Activated naive CD4-positive, alpha-beta T cell treated with anti-CD3 and anti-CD28 coated beads, Interleukin-2, amount 50 U/mL, for 72 hours (primary cell): ENCODE measurements at places on chromosomes 4 and X. TPM values are rescaled to one million over a fixed set of nuclear protein-coding genes. Genes with fewer than 3 reads are reported as not detected.

GRCh38 chr4:29948858-29949257 lies 771.3 kb upstream of the PCDH7 start:
- no peak for DNase-seq

GRCh38 chr4:743463-744211 lies 38.0 kb downstream of the PCGF3 start:
- DNase-seq = no peak

AKAP17A gene
- total RNA-seq = 70.1 TPM

GRCh38 chrX:12240491-12240890 lies 102.2 kb downstream of the FRMPD4 start:
- DNase-seq = no peak

DNA sequence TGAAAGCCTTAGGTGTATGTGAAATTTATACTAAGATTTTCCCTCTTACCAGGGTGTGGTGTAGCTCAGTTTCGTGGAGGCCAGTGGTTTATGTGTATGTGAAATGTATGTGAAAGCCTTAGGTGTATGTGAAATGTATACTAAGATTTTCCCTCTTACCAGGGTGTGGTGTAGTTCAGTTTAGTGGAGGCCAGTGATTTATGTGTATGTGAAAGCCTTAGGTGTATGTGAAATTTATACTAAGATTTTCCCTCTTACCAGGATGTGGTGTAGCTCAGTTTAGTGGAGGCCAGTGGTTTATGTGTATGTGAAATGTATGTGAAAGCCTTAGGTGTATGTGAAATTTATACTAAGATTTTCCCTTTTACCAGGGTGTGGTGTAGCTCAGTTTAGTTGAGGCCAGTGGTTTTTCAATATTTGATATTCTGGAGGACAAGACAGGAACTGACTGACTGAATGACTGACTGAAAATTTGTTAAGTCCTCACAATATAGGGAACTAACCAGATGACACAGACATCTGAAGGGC lies 143.7 kb downstream of the NEXMIF start:
- DNase-seq = no peak

ASMT gene
- 1.1 TPM for total RNA-seq

DNA sequence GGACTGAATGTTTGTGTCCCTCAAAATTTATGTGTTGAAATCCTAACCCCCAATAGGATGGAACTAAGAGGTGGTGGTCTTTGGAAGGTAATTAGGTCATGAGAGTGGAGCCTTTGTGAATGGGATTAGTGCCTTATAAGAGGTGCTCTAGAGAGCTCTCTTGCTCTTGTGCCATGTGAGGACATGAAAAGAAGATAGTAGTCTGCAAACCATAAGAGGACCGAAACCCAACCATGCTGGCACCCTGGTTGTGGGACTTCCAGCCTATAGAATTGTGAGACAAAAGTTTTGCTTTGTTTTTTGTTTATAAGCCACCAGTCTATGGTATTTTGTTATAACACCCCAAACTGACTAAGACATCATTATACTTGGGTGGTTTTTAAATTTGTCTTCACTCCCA lies 417.1 kb downstream of the ANKRD50 start:
- no peak for DNase-seq

DNA sequence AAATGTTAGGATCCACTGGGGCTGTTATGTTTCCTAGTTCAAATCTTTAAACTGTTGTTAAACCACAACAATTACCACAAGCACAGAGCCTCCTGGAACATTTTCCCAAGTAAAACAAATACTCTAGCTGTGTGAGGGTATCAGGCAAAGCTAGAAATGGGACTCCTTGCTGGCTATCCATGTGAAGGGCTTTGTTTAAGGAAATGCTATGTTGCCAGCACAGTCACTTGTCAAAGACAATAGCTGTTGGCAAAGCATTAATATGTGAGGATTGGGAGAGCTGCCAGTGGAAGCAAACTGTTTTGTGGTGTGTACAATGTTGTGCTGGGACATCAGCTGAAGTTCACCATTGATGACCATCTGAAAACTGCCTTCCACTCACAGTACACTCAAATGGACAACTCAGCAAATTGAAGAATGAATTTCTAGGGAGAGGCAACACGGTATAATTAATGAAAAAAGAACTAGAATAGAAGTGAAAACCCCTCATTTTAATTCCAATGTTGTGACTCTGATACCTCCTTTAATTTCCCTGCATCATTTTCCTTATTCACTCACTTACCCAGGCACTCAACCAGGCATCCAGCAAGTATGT lies 100.8 kb downstream of the ANXA3 start:
- DNase-seq = no peak

GIMD1 gene
- not detected for total RNA-seq

DNA sequence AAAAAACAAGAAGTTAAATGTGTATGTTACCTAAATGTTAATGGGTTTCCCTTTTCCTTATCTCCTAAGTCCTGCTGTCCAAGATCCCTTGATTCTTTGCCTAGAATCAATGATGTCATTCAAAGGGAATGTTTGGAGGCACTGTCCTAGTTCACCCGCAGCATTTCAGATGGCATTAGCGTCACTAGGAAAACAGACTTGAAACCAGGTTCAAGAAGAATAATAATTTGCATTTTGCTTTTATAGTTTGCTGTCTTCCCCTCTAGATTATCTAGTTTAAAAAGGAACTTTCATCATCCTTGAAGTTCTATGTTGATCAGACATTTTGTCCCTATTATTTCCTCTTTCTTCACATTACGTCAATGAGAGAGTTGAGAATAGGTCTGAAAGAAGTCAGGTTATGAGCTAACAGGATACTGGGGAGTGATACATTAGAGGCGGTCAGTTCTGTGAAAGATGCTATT lies 234.1 kb upstream of the PGRMC2 start:
- no peak for DNase-seq

DNA sequence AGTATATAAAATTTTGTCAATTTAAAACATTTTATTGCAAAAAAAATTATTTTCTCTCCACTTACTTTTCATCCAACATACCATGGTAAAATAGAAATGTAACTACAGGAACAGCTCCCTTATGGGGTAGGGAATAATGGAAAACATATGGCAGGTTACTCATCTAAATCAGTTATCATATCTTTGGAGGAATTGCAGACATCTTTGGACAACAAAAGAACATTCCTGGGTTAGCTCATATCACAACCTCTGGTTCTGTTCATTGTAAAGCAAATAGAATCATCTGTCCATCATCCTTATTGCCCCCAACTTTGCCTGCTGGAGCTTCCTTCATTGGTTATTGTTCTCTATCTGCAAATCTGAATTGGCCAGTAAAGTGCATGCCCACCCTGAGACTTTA lies 387.5 kb upstream of the GRID2 start:
- DNase-seq = no peak

DNA sequence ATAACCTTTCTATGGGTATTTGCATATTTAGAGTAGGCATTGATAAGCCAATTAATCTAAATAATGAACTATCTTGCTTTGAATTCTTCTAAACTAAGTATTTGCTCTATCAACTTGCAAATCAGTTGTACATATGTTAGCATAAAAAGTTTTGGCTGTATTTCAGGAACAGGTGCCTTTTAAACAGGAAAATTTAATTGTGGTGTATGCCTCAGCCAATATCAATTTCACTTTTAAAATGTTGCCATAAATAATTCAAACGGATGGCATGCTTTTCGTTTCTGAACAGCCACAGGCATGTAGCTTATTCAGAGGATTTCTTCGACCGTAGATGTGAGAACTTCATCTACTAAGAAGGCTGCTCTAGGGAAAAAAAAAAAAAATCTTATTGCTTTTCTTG lies 99.9 kb downstream of the DCLK2 start:
- no peak for DNase-seq

VCX3A gene
- not detected for total RNA-seq

DNA sequence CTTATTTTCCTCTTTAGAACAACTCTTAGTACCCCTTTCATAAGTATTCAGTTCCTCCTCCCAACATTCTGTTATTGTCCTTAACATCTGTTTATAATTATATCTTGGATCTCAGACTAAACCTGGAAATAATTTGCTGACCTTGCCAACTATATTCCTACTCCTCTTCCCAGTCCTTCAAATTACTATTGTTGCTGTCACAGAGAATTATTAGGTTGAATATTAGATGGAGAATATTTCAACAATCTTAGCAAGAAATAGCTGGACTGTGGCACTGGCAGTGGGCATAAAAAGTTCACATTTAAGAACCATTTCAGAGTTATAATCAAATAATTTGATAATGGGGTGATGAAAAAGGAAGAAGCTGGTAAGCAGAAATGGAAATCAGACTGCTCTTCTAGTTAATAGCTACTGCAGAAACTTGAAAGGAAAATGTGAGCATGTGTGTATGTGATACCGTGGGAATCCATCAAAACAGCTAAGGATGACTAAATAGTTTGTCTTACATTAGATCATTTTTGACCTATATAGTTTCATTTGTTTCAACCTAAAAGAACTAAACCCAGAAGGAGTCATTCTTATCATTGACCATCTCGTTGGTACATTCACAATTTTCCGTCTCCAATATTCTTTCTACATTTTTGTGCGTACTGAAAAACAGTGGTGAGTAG lies 43.3 kb upstream of the PRDM8 start:
- no peak for DNase-seq

TLR3 gene
- total RNA-seq = 0.10 TPM

DNA sequence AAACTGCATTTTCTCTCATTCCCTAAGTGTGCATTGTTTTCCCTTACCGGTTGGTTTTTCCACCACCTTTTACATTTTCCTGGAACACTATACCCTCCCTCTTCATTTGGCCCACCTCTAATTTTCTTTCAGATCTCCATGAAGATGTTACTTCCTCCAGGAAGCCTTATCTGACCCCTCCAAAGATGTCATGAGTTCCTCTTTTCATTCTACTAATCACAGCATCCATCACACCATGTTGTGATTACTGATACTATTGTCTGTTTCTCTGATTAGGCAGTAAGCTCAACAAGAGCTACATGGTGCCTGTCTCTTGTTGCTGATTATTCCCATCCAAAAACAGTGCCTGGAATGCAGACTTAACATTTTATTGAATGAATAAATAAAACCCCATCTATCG lies 2.9 kb upstream of the AFP start:
- DNase-seq = no peak

- DNase-seq = no peak
Observed at GRCh38 chr4:108622022-108622421, 1.6 kb downstream of the RPL34 start.

- no peak for DNase-seq
Observed at GRCh38 chrX:120260369-120260768, 9.8 kb downstream of the ZBTB33 start.

GRCh38 chr4:184346682-184347081 lies 127.7 kb downstream of the IRF2 start:
- no peak for DNase-seq

DNA sequence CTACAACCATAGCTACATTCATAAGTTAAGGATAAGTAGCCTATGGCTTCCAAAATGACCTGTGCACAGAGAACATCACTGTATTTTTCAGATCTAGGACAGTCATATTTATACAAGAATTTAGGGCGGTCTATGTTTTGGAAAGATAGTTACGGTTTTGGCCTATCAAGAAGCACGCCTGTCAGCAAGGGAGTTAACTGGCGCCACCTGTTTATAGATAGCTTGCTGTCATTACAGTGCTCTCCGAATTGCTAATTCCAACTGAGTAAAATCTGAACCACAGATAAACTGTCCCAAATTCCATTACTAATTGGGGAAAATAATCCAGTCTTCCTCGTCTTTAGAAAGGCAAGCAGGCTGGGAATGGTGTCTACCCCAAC lies 646 bp downstream of the ABCB7 start:
- DNase-seq = no peak

DNA sequence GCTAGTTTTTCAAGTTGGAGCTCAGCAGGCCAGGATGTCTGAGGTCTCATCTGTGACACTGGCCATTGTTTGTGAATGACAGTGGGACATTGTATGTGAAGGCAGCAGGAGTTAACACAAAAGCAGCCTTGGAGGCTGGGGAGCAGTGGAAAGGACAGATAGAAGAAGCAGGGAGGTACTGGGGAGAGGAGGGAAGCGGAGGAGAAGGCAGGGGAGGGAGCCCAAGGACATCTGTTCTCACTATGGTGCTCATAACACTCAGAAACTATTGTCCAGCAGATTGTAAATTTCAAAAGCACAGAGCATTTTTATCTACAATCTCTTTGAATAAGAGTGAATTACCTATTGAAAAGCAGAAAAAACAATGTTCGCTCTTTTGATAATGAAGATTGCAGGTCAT lies 253.6 kb upstream of the DIPK2B start:
- no peak for DNase-seq

DNA sequence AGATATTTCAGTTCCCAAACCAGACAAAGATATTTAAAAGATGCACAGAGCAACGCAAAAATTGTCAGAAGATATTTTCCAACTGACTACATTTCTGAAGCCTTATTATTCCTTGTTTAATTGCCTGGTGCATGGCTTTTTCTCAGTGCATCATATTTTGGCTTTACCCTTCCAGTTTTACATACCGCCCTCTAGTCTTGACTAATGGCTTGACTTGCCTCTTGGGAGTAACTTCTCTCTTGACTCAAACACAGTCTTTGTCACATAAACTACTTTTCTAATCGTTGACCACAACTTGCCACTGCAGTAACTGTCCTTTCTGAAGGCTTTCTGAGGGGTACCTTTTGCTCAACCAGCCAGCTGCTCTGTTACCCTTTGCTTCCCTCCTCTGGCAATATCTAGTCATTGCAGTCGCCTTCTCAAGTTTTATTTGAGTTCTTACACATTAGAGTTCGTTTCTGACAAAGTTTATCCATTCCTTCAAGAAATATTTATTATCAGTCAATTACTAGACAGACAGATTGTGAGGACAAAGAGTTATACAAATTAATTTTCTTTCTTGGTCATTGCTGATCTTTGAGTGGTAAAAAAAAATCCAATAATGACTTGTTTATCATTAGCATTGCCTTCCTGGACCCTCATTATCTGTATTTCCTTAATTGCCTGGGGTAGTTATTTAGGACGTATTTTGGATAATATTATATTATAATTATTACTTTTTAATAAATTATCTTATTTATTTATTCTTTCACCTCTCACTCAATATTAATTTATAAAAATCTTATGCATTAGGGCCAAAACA lies 506.9 kb upstream of the PCDH10 start:
- peak; percentile 2 for DNase-seq

NEIL3 gene
- 25.5 TPM for total RNA-seq

RIPPLY1 gene
- total RNA-seq = not detected

TXK gene
- total RNA-seq = 48.2 TPM

GPC4 gene
- total RNA-seq = not detected

NDNF gene
- total RNA-seq = 0.47 TPM

- DNase-seq = no peak
Observed at GRCh38 chrX:37488323-37488722, 83.1 kb upstream of the LANCL3 start.

GRPR gene
- total RNA-seq = not detected

- DNase-seq = no peak
Observed at GRCh38 chr4:148093065-148093464, 349.1 kb downstream of the NR3C2 start.

GRCh38 chr4:1763550-1764080 lies 29.5 kb upstream of the FGFR3 start:
- DNase-seq = no peak

TIMM17B gene
- total RNA-seq = 61.4 TPM

RTL9 gene
- 0.04 TPM for total RNA-seq

SUPT20HL2 gene
- not detected for total RNA-seq

- DNase-seq = no peak
Observed at GRCh38 chrX:115642311-115642710, 81.3 kb downstream of the PLS3 start.

- DNase-seq = no peak
Observed at GRCh38 chr4:6473264-6474052, 1.0 kb upstream of the PPP2R2C start.

GRCh38 chr4:85406185-85406584 lies 68.8 kb upstream of the ARHGAP24 start:
- no peak for DNase-seq

GRCh38 chrX:29269390-29269789 lies 682.1 kb downstream of the IL1RAPL1 start:
- no peak for DNase-seq
